Pancreas (tissue), 10 donors: ENCODE measurements at places on chromosomes 7 and 10.

DNA sequence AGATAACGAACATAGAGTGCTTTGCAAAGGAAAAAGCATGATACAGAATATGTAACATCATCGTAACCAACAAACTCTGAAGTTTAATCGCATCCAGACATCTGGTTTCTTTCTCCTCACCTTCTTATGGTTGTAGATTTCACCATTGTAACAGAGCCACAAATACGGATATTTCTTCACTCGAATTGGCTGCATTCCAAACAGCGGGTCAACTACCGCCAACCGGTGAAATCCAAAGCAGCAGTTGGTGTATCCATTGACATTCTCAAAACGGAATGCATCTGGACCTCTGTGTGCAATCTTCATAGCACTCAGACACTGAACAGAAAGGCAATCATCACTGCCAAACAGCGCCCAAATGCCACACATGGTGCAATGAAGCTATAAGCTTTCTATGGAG, 3.4 kb downstream of the ASNS start:
- no peak for DNase-seq

GRCh38 chr10:7513936-7514335, 103.1 kb upstream of the SFMBT2 start:
- no peak for DNase-seq

- no peak for DNase-seq
Observed at GRCh38 chr7:150972741-150973140, 5.4 kb downstream of the KCNH2 start.

DNA sequence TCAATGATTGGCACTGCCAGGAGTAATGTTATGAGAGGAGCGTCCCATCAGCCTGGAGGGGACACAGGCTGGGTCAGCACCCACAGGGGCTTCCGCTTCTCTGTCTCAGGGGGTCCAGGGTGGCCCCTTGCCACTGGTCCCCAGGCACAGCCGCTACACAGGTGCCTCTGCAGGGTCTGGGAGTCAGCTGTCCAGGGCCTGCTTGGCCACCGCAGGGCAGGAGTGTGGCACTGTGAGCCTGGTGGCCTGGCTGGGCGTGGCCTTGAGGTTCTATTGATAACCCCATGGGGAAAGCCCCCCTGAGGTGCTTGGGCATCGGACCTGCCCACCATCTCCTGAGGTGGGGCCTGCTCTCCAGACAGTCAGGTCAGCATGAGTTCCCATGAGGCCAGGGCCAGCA, 136.6 kb downstream of the LHPP start:
- DNase-seq: no peak

DNA sequence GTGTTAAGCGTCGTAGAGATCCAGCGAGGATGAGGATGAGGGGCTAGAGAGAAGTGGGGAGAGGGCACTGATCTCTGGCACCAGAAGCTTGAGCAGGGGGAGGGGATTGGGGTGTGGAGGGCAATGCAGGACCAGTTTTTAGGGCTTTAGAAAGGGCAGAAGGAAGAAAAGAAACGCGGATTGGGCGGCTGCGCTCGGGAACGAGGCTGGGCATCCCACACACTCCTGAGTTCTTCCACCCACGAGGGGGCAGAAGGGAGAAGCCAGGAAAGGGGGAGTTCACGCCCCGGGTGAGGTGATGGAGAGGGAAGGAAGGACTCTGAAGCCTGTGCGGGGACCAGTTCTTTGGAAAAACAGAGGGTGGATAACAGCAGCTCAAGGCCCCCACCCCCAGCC, 6.1 kb upstream of the VGF start:
- no peak for DNase-seq

GRCh38 chr10:68133523-68133922, 24.2 kb downstream of the MYPN start:
- no peak for DNase-seq

DNA sequence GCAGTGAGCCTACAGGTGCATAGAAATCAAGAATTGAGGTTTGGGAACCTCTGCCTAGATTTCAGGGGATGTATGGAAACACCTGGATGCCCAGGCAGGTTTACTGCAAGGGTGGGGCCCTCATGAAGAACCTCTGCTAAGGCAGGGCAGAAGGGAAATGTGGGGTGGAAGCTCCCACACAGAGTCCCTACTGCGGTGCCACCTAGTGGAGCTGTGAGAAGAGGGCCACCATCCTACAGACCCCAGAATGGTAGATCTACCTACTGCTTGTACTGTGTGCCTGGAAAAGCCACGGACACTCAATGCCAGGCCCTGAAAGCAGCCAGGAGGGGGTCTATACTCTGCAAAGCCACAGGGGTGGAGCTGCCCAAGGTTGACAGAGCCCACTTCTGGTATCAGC, 533.5 kb downstream of the GPAM start:
- no peak for DNase-seq

DNA sequence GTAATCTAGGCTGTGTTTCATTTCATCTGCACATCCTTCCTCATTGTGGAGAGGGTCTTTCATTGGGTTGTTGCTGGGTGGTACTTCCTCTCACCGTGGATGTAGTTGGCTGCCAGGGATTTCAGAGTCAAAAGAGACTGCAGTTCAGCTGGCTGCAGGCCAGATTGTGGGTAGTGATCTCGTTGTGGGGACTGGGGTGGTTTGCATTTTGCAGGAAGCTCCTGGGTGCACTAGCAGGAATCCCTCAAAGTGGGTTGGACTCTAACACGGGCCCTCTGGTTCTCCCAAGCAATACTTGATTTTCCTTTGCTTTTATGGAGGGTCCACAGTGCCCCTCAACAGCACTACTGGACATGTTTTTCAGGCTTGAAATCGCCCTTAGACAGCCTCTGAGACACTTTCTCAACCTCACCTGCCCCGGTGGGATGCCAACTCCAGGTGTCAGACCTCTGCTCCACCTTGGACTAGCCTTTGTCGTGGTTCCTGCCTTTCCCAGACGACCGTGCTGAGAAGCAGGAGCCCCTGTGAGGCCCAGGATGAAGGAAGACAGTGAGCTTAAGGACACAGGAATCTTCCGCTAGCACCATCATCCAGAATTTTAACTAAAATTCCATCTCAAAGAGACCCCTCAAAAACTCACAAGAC, 23.9 kb upstream of the ZNF273 start:
- no peak for DNase-seq

DNA sequence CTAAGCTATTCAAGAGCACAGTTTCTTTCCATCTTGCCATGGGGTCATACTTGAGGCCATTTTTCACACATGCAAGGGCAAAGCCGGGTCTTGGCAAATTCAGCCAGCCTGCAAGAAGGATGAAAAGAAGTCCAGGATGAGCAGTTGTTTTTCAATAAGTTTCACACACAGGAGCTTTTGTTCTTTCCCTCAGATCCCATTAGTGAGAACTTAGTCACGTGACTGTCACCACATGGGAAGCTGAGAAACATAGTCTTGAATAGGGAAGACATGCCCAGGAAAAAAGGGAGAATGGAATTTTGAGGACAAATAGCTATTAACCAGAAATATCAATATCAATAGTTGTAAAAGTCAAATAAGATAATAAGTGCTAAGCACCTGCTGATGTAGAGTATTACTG, 137.7 kb downstream of the AHR start:
- no peak for DNase-seq

GRCh38 chr10:71099731-71100361, 112.5 kb upstream of the UNC5B start:
- no peak for DNase-seq

- no peak for DNase-seq
Observed at GRCh38 chr7:17463511-17464085, 165.1 kb downstream of the AHR start.

DNA sequence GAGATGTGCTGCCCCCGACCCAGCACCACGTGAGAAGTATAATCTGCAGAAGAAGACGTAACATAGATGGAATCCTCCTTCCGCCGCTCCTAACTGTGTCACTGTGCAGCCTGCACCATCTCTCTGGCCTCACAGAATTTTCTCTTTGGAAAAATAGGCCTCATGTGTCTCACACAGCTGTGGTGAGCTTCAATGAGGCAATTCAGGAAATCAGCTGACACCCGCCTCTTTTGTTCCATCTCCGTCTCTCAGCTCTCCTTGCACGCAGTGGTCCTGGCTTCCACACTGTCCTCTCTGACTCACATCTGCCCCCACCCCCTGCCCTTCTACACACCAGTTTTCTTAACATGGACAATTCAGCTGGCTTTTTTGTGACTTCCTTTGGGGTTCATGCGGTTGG, 7.2 kb downstream of the C10orf90 start:
- DNase-seq: no peak

- DNase-seq: no peak
Observed at GRCh38 chr7:42548816-42549611, 312.0 kb upstream of the GLI3 start.

- no peak for DNase-seq
Observed at GRCh38 chr10:86260564-86260963, 106.0 kb downstream of the GRID1 start.

GRCh38 chr7:16847381-16847860, 34.4 kb downstream of the AGR3 start:
- DNase-seq: no peak

GRCh38 chr7:137981668-137982067, 20.2 kb downstream of the CREB3L2 start:
- DNase-seq: no peak

DNA sequence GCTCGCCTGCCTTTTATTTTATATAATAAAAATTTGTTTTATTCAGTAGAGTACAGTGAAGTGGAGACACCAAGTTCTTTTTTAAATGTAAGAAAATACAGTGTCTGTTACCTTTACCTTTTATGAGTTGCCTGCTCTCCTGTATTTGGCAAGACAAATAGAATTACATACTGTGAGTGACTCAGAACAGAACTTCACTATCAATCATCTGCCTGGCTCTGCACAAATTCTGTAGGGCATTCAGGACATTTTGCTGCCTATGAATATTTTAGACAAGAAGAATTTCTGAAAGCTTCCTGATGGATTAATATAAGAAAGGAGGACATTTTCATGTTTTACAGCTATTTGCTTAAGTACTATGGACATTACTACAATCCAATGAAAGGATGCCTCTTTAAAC, 135.4 kb upstream of the PHF14 start:
- DNase-seq: no peak

DNA sequence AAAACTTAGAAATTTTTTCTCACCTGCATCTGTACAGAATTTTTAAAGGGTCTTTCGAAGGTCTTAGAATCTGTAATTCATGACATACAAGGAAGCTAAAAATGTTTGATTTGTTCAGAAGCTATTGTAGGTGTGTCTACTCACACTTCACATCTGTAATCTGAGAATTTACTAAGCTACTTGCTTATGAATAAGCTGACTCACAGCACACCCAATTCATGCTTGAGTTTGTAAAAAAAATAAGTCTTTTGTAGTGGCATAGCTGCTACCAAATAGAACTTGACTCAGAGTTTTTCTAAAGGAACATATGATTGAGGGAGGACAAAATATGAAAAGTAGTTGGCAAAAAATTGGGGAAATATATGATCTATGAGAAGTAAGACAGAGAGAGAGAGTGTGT, 12.7 kb upstream of the AGR2 start:
- no peak for DNase-seq

GRCh38 chr10:48333856-48334255, 27.4 kb downstream of the MAPK8 start:
- DNase-seq: no peak

DNA sequence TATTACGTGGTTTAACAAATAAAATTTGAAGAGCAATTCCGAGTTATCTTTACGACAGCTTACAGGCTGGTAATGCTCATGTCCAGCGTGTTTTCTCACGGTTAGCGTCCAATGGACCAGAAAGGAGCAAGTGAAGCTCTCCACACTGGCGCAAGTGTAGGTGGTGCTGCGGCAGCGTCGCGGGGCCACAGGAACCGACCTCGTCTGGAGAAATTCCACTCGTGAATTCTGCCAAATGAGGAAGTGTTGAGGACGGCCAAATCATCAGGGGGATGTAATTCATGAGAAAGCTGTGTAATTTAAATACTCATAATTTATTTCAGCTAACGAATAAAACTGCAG, 350 bp upstream of the ZNF37A start:
- DNase-seq: no peak

DNA sequence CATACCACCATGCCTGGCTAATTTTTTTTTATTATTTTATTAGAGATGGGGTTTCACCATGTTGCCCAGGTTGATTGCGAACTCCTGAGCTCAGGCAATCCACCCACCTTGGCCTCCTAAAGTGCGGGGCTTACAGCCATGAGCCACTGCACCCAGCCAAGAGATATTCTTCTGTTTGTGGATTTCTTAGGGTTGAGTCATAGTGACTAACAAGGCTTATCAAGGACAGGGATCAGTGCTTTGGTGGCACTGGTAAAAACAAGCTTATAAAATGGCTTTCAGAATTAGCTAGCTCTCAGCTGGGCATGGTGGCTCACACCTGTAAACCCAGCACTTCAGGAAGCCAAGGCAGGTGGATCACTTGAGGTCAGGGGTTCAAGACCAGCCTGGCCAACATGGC, 122.4 kb downstream of the ZNF248 start:
- no peak for DNase-seq

DNA sequence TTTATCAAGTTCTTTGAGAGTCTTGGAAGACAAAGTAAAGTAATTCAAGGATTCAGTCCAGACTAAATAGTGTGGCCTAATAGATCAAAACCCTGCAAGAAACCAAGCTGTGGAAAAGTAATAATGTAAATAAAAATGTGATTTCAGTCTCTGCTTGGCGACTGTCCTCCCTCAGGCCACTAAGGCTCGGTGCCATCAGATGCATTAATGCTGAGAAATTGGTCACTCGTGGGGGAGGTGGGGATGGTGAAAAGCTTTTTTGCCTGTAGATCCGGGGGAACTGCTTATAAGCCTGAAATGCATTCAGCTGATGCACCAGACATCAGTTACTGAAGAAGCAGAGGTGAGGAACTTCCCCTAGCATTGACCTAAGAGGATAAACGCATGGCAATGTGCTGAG, 182.6 kb upstream of the TBX20 start:
- no peak for DNase-seq

DNA sequence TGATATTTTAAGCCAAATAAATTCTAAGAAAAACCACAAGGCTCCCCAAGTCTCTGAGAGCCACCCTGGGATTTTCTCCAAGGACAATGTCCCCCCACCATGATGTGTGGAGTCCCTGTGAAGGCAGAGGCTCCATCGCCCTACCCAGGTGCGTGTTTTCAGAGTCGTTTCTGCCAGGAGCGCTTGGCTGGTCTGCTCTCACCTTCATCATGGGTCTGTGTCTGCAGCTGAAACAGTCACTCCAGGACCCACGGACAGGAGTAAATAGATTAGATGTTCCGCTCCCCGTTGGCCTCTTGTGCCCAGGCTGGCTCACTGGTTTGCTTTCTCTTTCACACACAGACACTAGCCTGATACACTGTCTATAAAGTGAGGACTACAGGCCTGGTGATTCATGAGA, 217.5 kb downstream of the SFMBT2 start:
- DNase-seq: no peak

- DNase-seq: no peak
Observed at GRCh38 chr10:6035931-6036575, 26.1 kb downstream of the IL2RA start.

GRCh38 chr10:17001961-17002749, 127.5 kb downstream of the CUBN start:
- DNase-seq: no peak

DNA sequence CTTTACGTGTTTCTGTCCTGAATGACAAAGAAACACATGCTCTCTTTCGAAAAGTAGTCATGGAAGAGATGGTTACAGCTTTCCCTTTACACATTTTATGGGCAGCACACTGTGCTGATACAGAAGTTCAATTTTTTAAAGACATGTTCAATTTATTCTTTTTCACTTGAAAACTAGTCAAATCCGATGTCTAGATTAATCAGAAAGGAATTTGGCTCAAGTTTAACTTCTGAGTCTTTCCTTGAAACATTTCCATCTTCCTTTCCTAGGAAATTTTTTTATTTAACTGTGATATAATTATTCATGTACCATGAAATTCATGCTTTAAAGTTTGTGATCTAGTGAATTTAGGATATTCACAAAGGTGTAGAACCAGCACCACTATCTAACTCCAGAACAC, 360.1 kb downstream of the TNS3 start:
- no peak for DNase-seq
